ENCODE measurements at places on chromosomes 1 and 21.

GRCh38 chr1:28062806-28063205 lies 25.6 kb downstream of the EYA3 start:
- peak; percentile 46 for DNase-seq

- no peak for DNase-seq
Measured at GRCh38 chr1:99781798-99782197, 15.4 kb upstream of the FRRS1 start.

DNA sequence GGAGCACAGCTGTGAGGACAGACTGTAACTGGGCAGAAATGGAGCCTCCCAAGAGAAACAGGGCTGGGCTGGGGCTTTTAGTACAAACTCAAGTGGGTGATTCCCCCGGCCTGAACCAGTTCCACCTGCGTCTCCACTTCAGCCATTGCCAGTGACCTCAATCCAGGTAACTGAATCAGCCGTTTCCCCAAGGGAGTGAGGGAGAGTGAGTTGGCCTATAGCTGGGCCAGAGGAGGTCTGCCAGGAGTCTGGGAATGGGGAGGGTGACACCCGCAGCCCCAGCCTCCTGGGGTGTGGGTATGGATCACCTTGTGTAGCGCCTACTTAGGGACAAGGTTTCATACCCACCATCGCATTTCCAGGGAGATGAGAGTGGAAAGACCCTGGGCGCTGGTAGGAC lies 8.5 kb downstream of the SLC26A9 start:
- DNase-seq, result no peak

- no peak for DNase-seq
Measured at GRCh38 chr1:183205196-183205781, 19.2 kb downstream of the LAMC2 start.

GRCh38 chr1:6603915-6604558 lies 1.4 kb upstream of the KLHL21 start:
- DNase-seq, result peak; percentile 44

DNA sequence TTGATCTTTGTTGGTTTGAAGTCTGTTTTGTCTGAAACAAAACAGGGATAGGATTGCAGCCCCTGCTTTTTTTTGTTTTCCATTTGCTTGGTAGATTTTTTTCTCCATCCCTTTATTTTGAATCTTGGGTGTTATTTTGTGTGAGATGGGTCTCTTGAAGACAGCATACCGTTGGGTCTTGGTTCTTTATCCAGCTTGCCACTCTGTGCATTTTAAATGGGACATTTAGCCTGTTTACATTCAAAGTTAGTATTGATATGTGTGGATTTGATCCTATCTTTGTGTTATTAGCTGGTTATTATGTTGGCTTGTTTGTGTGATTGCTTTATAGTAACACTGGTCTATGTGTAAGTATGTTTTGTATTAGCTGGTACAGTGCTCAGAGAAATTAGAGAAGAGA lies 40.9 kb downstream of the GIPC2 start:
- DNase-seq, result no peak

- DNase-seq, result peak; percentile 21
Measured at GRCh38 chr1:76659171-76659940, 207.9 kb upstream of the ST6GALNAC5 start.

DNA sequence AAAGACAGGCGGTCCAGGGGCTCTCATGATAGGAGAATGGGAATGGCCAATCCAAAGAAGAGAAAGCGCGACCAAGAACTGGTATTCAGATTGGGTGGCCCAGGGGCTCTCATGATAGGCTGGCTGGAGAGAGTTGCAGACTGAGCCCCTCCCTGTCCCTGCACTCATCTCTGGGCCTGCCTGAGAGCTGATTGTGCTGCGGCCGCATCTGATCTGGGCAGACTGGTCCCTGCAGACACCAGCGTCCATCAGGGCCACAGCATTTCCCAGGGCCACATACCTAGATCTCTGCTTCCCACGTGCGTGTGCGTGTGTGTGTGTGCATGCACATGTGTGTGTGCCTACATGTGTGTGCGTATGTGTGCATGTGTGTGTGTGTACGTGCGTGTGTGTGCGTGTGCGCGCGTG lies 30.4 kb upstream of the MAN1C1 start:
- no peak for DNase-seq

DNA sequence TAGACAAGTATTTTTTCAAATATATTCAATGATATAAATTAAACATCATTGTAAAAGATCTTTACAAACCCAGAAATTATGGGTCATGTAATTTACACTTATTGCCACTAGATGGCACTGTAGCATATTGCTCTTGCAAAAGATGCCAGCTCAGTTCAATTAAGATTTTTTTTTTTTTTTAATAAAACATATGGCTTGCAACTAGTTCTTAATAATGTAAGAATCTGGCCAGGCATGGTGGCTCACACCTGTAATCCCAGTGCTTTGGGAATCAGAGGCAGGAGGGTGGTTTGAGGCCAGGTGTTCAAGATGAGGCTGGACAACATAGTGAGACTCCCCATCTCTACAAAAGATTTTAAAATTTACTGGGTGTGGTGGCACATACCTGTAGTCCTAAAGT lies 49.4 kb upstream of the DESI2 start:
- DNase-seq, result peak; percentile 44

- DNase-seq, result peak; percentile 89
Measured at GRCh38 chr1:19918057-19918456, 5.4 kb downstream of the PLA2G2E start.

- DNase-seq, result no peak
Measured at GRCh38 chr1:9472386-9473031, 66.8 kb upstream of the SLC25A33 start.

GRCh38 chr21:42556476-42556875 lies 42.8 kb downstream of the SLC37A1 start:
- no peak for DNase-seq

GRCh38 chr1:169561692-169562091 lies 24.6 kb downstream of the F5 start:
- DNase-seq, result no peak

- DNase-seq, result no peak
Measured at GRCh38 chr1:239067058-239067457, 319.3 kb upstream of the CHRM3 start.

DNA sequence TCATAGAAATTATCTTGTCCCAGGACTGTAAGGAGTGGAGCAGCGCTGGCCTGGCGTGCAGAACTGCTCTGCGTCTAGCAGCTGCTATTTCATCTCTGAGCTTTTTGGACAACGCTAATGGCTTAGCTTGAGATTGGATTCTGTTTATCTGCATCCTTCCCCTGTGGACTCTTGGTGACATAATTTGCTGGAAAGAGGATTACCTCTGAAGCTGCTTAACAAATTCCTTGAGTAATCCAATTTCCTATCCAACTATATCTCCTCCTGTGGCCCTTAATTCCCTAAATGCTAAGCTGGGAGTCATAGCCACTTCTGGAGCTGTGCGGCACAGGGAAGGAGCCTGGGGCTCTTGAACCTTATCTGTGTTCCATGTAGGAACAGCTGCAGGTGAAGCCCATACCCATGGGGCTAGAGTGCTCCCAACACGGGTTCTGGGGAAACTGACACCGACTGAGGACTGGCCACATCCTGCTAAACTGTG lies 43.2 kb downstream of the IL6R start:
- no peak for DNase-seq

- DNase-seq, result no peak
Measured at GRCh38 chr1:106780806-106781569, 275.5 kb upstream of the PRMT6 start.

GRCh38 chr21:24897883-24898282 lies 709.4 kb downstream of the MRPL39 start:
- no peak for DNase-seq

DNA sequence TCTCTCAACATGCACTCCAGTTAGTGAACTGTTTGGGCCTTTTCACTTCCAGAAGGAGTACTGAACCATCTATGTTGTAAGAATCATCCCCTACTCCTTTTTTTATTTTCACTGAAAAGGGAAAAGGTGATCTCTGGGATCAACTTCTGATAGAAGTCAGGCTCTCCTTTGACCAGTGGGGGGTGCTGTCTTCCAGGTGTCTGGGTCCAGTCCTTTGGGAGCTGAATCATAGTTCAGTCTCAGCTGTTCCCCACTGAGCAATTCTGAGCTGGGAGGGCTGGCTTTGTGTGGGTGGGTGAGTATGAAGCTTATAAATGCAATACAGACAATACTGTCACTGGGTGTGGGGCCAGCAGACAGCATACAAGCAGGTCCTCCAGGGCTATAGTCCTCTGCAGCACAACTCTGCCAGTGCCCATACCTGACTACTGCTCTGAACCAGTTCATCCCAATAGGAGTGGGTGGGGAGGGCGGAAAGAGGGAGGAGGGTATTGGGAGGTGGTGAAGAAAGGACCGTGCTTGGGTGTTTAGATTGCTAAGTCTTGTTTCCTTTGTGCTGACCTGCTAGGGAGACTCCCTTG lies 12.5 kb upstream of the SARS1 start:
- DNase-seq, result peak; percentile 86

DNA sequence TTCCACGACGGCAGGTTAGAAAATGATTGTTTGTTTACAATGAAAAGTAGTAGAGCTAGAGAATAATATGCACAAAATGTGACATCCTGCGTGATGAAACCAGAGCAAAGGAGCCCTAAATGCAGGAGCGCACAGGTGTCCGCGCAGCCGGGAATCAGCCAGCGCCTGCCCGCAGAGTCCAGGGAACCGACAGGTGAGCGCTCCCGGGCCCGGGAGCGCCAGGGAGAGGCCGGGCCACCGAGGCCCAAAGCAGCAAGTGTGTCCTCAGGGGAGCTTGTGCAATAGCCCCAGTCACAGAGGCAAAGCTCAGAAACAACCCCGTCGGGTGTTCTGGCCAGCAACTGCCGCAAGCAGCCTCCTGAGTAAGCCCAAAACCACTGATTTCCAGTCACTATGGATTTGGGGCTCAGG lies 789 bp upstream of the GALE start:
- DNase-seq, result no peak

DNA sequence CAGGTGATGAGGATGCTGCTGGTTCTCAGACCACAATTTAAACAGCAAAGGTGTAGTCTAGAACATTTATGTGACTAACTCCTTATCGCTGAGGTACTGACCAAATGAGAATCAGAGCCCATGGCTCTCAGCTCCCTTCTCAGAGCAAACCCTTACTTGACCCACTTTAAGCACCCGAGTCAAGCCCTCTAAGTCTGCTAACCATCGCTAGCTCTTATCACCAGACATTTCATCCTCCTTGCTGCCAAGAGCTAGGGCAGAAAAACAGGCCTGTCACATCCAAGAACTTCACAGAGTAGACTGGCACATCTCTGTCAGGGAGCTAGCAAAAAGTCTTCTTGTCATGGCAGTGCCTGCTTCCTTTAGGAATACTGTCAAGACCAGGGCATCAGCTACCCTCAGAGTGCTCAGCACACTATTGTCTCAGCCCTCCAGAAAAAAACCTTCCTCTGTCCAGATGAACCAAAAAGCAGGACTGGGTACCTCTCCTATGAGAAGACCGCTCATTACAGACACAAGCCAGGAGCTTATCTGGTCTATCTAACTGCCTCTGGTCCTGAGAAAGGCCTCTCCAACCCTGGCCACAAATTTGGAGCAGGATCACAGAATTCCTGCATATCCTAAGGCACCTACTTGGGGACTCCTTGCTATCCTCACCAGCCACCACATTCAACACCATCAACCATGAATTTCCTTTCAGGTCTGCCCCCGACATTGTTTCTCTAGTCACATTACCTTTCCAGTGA lies 26.2 kb downstream of the ERI3 start:
- DNase-seq, result no peak

DNA sequence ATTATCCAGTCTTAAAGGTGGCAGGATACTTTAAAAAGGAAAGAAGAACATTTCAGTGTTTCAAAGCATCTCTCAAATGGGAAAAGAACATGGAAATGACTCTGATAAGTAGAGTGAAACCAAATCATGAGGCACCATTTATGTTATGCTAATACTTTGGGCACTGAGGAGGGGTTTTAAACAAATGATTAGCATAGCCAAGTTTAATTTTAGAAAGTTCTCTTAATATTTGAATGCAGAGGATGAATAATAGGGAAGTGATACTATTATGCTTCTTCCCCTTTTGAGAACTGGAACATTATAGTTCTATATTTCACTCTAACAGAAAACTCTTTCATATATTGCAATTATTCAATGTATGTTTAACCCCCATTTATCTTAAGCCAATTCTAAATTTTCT lies 1181.9 kb upstream of the PRMT6 start:
- no peak for DNase-seq

GRCh38 chr1:184892116-184892515 lies 82.2 kb downstream of the NIBAN1 start:
- no peak for DNase-seq

GRCh38 chr1:228514421-228514820 lies 27.2 kb downstream of the RNF187 start:
- DNase-seq, result no peak

DNA sequence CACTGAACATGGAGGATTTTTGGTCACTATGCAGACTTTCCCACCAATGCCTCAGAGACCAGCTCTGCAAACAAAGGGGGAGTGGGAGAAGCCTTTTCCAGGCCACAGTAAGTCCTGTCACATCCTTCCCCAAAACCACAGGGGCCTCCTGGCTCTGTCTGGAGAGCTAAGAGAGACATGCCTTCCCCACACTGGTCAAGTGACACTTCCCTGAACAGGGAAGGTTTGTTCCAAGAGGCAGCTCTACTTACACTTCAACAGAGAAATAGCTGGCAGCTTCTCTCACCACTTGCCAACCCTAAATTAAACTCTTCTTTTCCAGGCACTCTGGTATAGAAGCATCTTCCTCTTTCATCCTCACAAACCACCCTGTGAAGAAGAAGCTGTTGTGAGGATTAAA lies 39.7 kb downstream of the EDN2 start:
- DNase-seq, result no peak
